ENCODE measurements at places on chromosomes 3 and 15. TPM values are rescaled to one million over a fixed set of nuclear protein-coding genes. Genes with fewer than 3 reads are reported as not detected.

OXSM gene
- 2.2 TPM for total RNA-seq

LDHAL6B gene
- not detected for total RNA-seq

DNA sequence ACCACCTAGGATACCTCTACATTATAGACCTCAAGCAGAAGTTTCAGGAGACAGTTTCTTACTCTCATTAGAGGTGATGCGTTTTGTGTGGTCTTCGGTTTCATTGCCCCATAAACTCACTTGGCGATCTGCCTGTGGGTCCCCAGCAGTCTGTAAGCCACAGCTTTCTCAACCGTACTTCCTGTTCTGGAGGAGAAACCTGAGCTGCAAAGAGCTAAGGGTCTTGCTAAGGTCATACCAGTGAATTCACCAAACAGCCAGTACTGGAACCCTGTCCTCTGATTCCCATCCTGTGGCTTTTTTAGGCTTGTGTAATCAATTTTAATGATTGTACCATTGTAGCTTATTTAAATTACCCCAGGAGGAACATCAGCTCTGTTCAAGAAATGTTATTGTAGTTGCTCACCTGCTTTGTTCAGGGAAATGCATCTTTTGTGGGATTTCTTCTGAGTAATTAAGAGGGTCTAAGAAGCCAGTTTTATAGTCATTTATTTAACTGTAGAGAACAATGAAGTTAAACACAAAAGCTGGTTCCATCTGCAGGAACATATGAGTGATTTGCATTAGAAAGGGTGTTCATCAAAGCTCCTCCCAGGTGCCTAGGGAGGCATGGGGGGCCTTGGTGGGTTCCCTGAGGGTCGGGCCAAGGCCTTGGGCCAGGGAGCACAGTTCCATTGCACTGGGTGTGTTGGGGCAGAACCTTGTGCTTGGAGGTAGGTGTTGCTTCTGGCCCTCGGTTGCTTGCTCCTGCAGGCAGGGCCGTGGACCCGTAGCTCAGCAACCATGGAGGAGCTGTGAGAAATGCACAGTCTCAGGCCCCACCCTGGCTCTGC is 69.6 kb downstream of the APBA2 start:
- H3K27ac ChIP-seq = no peak overlapping the region
- H3K36me3 ChIP-seq = no peaks in the 10 kb centered on the region
- H3K4me1 ChIP-seq = peaks cover 7% of the 10 kb centered on the region

DNA sequence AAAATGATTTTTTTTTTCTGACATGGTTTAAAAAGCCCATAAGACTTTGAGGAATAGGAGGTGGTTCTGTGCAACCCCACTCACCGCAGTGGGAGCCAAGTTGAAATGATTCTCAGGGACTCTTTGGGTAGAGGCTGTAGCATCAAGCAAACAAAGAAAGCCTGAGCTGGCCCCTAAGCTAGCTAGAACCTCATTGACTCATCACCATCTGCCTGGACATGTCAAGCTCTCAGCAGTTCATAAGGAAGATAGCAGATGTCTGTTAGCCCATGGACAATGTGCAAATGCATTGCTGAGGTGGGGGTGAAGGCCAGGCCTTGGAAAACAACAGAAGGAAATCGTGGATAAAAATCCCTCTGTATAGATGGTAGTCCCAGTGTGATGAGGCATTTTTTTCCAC is 234.8 kb downstream of the NR2F2 start:
- no peak overlapping the region for H3K27ac ChIP-seq
- H3K4me1 ChIP-seq = no peaks in the 10 kb centered on the region
- H3K4me3 ChIP-seq = no peak overlapping the region
- no peaks in the 10 kb centered on the region for H3K27me3 ChIP-seq

DNA sequence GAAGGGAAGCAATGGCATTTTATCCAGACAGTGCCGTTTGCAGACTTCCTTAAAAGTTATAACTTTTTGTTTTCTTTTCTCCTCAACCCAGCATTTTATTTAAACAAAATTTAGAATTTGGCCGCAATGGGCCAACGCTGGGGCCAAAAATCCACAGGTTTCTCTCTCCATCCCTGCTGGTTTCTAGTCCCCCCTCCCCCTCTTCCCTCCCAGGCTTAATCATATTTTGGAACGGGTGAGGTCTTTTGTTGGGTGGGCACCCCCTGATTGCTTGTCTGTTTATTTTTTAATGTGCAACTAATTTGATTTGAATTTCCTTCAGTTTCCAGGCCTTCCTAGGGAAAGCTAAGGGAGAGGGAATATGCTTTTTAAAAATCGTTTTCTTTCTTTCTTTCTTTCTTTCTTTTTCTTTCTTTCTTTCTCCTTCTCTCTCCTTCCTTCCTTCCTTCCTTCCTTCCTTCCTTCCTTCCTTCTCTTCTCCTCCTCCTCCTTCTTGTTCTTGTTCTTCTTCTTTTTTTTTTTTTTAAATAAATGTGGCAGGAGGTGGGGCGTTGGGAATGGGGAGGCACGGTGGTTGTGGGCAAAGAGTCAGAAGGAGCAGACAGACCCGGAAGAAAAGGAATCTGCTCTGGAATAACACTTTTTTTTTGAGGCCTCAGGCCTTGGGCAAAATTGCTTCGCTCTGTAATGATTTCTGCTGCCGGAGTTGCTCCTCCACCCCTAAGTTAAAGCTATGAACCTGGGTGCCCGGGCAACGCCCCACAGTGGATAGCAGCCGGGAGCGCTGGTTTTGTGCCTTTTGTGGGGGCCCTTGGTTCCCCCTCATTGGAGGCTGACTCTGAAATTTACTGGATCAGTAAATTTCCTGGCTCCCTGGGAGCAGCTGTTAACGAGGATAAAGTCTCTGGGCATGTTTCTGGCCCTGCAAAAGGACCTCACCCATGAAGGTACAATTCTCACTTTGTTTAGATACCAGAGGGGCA is 1.9 kb downstream of the FNDC3B start:
- H3K4me3 ChIP-seq = peak overlapping the region; percentile 61
- peak; percentile 45 for DNase-seq
- no peaks in the 10 kb centered on the region for H3K36me3 ChIP-seq
- peak overlapping the region; percentile 60 for H3K27ac ChIP-seq
